Hepatic stellate cell (primary cell): ENCODE measurements at places on chromosomes 13 and 19.

- DNase-seq: peak; percentile 26
Measured at GRCh38 chr13:26965952-26966700, 205.5 kb downstream of the USP12 start.

- no peak for DNase-seq
Measured at GRCh38 chr19:49450405-49450804, 1.2 kb downstream of the PIH1D1 start.

DNA sequence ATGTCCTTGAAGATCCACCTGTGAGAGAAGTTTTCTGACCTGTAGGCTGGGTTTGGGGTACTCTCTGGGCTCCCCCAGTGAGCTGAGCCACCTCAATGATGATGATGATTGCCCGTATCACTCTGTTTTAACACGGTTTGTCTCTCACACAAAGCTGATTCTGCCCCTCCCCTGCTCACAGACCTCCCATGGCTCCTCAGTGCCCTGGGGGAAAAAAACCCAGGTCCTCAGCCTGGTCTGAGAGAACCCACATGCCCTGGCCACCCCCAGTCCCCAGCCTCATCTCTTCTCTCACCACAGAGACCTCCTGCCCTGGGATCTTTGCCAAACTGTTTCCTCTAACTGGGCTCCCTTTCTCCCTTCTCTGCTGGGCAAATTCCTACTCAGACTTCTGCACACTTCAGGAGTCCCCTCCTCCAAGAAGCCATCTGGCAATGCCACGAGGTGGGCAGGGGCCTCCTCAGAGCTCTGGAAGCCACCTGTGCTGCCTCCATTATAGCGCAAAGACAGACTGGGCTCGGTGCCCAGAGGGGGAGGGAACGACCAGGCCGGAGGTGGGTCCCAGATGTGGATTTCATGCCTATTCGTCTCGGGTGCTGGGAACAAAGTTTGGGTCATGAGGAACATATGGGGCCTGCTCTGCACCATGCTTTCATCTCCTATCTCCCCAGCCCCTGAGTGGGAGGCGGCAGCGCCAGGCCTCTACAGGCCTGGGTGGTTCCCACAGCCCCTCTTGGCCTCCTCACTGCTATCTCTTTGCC lies 8.5 kb upstream of the CA11 start:
- no peak for DNase-seq

DNA sequence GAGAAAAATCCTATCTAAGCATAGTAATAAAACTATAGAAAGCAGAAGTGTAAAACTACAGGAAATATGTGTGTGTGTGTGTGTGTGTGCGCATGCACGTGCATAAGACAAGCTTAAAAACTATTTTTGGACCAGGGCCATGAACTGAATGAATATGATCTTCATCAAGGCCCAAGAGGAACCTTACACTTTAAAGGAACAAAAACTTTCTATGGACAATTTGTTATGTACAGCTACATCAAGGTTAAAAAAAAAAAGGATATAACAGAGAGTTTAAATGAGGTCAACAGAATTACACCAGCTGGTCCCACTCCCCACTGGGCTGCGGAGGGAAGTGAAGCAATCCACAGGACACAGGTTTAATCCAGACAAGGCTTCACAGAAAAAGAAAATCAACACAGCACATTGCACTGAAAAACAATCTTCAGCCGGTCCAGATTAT lies 151.1 kb downstream of the LHFPL6 start:
- no peak for DNase-seq

GRCh38 chr13:32264407-32264806 lies 50.8 kb downstream of the ZAR1L start:
- DNase-seq: no peak

DNA sequence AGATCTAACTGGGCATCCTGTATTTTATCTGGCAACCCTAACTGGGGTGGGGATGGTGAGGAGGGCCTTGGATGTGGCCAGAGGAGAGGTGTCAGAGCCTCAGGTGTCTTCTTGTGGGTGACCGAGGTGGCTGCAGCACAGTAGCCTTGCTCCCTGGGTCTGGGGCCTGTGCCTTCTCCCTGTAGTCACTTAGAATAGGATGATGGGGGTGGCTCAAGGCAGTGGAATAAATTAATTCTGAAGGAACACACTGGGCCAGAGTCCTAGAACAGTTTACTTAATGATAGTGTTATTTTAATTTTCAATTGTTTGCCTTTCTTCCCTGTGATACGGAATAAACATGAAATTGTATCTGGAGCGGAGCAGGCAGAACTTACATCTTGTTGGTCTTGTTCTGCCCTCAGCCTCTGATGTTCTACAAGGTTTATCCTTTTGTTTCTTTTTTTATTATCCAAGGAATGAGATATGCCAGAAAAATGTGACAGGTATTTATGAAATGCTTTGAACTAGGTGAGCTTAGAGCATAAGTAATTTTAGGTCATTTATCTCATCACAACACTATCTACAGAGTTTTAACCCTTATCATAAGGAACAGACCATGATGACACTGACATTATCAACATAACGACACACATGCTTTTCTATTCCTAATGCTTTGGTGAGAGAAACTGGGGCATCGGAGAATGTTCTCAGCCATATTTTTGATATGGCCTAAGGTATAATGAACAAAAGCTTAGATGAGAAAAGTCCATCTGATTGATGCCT lies 51.4 kb downstream of the LRCH1 start:
- DNase-seq: no peak

GRCh38 chr19:47507924-47508553 lies 6.8 kb downstream of the NAPA start:
- DNase-seq: no peak

DNA sequence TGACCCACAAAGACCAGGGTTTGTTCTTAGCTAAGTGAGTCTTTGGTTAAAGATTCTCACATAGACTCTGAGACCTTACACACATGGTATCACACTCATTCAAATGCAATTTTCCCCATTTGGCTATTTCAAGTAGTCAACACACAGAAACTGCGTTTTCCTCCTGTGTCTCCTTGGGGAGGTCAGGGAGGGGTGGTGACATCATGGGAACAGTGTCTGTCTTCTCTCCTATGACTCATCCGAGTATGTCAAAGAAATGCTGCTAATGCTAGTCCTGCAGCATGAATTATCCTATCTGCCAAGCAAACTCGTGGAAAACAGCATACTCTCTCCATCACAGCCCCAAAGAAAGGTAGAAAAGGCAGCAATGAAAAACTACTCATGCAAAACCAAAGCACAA lies 100.2 kb downstream of the ENOX1 start:
- peak; percentile 44 for DNase-seq

- no peak for DNase-seq
Measured at GRCh38 chr13:67713571-67713970, 483.4 kb upstream of the PCDH9 start.

- no peak for DNase-seq
Measured at GRCh38 chr13:44927968-44928367, 61.3 kb downstream of the NUFIP1 start.

GRCh38 chr13:112885242-112885781 lies 83.7 kb upstream of the MCF2L start:
- no peak for DNase-seq

DNA sequence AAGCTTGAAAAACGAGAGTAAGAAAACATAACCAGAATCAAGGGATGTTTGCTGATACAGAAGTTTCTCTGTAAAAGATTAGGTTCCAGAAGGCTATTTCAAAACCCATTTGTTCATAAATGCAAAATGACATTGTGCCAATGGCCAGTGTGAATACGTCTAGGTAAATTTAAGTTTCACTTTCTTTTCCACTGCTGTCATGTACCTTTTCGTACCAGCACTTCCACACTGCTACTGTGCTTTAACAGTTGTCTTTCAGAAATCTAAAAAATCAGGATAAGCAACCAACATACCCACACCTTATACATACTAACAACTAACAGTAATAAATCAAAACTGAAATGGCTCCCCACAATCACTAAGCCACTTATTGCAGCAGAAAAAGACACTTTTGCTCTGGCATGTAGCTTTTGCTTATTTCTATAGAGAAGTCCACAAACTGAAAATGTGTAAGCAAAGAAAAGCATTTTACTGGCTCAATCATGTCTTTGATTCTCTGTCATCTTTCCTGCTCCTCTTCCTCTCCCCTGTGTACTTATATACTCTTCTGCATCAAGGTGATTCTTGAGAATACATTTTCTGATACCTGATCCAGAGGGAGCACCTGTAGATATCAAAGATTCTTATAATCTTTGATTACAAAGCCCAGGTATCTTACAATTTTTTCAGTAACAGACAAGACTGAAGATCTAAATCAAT lies 34.3 kb downstream of the ELF1 start:
- DNase-seq: no peak

GRCh38 chr19:36418287-36419001 lies at the start of gene ZFP82:
Gene ZFP82 (minus strand): TSS chr19:36418644. CDS start chr19:36409789, 8,855 bp downstream.
- DNase-seq: peak; percentile 91

DNA sequence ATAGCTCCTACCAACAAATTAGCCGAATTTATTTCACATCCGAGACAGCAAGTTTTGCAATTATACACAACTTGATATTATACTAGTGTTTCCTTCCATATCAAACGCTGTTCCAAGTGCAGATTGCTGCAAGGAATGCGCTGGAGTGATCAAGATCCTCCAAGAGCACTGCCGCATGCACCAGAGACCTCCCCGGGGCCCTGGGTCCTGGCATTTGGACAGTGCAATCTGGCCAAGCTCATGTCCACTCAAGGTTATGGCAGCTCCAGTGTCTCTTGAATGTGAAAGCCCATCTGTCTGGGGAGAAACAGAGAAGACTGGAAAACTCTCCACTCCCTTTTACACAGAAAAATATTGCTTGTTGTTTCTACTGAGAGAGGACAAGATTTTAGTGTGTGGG lies 111.9 kb downstream of the HSPH1 start:
- no peak for DNase-seq

GRCh38 chr13:43316946-43317353 lies 293.6 kb downstream of the DNAJC15 start:
- DNase-seq: no peak

DNA sequence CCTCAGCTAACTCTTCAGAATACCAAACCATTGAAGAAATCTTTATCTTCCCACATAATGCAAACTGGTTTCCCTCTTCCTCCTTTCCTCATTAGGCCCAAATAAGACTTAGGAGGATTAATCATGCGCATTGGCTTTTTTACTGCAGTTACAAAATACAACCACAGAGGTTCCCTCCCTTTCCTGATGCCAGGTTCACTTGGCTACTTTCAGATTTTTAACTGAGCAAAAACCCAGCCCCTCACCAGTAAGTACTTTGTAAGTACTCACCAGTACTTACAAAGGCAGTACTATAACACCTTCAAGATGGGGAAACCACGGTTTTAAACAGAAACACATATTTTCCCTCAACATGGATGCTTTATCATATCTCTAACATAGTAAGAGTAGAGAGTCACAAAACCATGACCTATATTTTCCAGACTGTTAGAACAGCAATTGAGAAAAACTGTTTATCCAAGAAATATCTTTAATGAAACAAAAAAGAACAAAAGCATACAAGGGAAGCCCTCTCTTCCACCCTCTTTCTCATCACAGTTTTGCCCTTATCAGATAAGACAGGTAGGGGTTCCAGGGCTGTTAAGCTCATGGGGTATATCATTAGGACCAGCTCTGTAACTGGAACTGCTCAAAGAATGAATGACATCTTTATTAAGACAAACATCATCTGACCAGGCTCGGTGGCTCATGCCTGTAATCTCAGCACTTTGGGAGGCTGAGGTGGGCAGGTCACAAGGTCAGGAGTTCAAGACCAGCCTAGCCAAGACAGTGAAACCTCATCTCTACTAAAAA lies 12.7 kb downstream of the FOXO1 start:
- DNase-seq: no peak

DNA sequence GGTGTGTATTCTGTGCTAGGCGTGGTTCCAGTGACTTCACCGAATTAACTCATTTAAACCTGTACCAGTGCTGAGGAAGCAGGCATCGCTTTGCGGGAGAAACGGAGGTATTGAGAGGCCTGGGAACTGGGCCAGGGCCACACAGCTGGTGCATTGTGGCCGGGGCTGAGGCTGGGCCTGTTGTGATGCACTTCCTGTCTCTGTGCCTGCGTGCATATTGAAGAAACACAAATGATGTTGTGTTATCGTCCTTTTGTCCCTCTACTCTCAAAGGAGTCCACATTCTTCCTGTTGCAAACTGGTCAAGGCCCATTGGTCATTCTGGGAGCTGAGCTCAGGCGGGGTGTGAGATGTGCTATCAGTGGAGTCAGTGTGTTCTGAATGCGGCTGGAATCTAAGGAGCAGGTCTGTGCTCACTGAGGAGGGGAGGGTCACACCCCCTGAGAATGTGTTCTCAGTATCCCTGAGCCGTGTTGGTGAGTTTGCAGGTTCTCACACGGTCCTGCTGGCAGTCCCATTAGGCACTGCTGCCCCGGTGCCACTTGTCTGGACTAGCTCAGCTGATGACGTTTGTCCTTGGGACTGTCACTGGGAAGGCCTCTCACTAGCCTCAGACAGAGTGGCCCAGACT lies 62.1 kb downstream of the ARHGEF7 start:
- DNase-seq: no peak

- DNase-seq: no peak
Measured at GRCh38 chr19:51980116-51980736, 6.4 kb downstream of the ZNF350 start.

GRCh38 chr13:114313061-114313860 lies 1.0 kb upstream of the CHAMP1 start:
- DNase-seq: peak; percentile 21

DNA sequence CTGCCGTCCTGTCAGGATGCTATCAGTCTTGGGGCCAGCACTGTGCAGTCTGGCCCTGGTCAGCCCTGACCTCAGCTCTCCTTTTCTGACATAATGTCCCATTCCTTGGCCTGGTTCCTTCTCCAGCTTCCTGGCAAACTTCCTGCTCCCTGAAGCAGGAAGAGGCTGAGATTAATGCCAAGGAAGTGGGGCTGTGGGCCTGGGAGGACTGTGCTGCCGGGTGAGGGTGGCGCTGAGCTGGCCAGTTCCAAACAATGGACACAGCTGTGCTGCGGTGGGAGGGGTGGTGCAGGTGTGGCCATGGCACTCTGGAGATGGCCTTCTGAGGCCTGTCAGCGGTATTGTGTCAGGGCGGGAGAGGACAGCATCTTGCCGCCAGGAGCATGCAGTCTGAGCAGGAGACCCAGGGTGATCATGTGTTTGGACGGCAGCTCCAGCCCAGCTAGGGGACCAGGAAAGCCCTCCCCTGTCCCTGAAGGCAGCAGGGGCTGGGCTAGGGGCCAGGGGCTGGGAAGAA lies 30.9 kb downstream of the TUBA3C start:
- no peak for DNase-seq

DNA sequence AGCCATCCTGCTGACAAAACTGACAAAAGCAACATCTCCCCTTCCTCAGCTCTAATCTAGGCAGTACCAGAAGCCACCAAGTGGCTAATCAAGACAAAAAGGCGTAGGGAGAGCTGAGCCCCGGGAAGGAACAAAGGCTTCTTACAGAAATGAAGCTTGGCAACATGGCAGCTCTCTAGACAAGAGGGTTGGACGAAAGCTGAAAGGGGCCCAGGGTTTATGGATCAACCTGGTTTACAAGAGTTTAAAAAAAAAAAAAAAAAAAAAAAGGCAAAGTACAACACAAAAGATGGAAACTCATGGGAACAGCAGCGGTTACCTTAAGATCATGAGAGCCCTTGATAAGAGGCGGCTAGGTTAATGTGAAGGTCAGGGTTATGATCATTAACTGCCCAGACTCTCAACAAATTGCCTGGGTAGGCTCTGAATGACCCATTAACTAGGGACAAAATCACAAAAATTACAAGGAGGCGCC lies 14.0 kb downstream of the ZC3H4 start:
- DNase-seq: no peak
